BJ (cell line): ENCODE measurements at places on chromosomes 2 and 18. TPM values are rescaled to one million over a fixed set of nuclear protein-coding genes. Genes with fewer than 3 reads are reported as not detected.

DNA sequence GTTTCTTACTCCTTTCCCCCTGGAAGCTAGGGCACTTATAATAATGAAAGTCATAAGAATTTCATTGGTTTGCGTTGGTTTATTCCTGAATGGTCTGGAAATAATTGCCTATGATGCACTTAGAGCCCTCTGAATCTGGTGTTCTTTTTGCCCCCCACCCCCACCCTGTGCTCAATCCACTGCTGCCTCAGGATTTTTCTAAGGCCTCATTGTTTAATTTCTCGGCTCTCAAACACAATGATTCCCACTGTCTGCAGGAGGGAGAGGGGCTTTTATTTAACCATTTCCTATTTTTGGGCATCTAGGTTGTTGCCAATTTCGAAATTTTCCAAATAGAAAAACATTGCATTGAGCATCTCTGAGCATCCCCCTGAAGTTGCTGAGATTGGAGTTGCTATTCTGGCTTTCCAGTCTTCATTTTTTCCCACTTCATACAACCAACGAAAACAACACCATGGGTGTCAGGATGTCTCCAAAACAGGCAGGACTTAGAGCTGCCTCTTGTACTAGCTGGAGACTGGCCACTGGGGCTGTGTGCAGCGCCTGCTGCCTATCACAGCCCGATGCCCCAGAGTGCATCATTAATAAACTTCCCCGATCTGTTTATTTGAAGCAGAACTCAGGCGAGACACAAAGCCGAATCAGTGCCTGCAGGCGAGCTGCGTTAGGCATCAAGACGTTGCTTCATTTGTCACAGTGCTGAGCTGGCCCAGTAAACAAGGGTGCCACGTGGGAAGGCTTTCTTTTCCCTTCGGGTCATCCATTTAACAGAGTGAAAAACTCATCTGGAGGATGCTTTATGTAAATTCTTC lies 1.8 kb upstream of the PCARE start:
- DNase-seq: peak; percentile 13

- DNase-seq: no peak
These were observed 364.5 kb upstream of the CDH2 start for GRCh38 chr18:28541276-28541930.

ABCG8 gene
- not detected in 2 replicates for polyA plus RNA-seq

GRCh38 chr18:76503649-76504386 lies 8.8 kb upstream of the ZNF516 start:
- no peak for DNase-seq

DNA sequence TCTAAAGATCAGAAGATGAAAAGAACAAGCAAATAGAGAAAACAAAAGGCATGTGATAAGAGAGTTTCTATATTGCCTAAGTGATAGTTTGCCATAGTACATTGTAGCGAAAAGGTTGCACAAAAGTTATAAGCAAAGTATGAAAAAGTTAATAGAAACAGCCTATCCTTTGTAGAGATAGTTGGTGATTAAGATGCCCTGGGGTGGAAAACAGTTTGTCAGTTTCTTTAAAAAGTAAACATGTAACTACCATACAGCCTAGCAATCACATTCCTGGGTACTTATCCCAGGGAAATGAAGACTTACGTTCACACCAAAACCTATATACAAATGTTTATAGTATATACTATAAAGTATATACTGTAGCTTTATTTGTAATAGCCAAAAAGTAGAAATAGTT lies 16.9 kb upstream of the DAPL1 start:
- no peak for DNase-seq

GRCh38 chr2:46632349-46632748 lies 153.0 kb downstream of the TMEM247 start:
- DNase-seq: peak; percentile 39

- peak; percentile 37 for DNase-seq
These were observed 15.1 kb downstream of the SPTBN1 start for GRCh38 chr2:54471221-54471711.

DNA sequence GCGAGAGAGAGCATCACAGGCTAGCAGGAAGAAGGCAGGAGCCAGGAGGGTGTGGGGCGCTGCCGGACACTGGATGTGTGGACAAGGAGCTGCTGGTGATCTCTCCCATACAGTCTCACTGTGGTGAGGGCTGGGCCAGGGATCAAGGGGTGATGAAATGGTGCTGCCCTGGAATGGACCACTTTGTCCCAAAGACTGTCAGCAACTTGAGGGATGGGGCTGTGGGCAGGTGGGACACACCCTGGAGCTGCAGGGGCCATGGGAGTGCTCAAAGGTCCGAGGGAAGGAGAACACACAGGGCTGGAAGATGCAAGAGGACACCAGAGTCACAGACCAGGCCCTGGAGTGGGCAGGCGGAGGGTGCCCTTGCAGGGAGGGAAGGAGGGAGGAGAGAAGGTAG lies 38.0 kb downstream of the COA5 start:
- DNase-seq: no peak

GCFC2 gene
- 6.9 and 11.7 TPM in 2 replicates for polyA plus RNA-seq

DNA sequence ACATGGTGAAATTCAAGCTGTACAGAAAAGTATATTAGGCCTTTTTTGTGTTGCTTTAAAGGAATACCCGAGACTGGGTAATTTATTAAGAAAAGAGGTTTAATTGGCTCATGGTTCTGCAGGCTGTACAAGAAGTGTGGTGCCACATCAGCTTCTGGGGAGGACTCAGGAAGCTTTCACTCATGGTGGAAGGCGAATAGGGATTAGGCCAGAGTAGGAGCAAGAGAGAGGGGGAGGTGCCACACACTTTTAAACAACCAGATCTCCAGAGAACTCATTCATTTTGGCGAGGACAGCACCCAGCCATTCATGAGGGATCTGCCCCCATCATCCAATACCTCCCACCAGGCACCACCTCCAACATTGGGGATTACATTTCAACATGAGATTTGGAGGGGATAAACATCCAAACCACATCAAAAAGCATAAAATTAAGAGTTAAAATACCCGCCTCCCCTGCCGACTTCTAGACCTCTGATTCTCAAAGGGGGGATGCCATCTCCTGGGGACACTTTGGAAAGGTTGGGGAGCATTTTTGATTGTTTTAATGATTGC lies 15.1 kb upstream of the LIPG start:
- DNase-seq: no peak
